PC-9 (cell line): ENCODE measurements at places on chromosomes 1 and 21.
A peak's percentile ranks its signal among the peaks of the same experiment; 100 is the strongest.

DNA sequence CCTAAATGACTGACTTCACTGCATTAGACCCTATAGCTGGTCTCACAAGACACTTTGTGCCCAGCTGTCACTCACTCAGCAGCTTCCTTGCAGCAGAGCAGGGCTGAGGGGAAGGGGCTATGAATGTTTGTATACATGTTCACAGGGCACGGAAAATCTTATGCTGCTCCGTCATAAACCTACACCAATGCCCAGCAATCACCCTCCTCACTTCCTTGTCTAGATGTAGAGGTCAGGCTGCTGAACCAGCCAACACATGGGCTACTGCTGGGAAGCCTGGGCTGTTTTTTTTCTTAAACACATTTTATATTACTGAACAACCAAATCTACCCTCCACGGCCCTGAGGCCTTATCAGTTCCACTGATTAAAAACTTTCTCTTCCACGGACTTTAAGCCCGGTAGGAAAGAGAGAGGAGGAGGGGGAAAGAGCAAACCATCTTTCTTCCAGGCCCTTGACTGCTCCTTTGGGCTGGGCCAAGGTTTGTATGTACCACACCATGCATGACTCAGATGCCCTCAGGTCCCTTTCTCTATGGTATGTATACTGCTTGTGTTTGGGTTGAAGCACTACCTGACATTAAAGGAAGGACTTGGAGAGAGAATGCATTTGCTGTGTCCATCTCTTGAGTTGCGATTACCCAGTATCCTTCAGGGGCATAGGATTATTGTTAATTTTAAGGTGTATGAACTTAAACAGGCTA lies 12.7 kb downstream of the MTFR1L start:
- H3K36me3 ChIP-seq = no peaks in the 10 kb centered on the region; the same call in 1 of the 2 replicates
- DNase-seq = no peak
- no peak overlapping the region for H3K4me3 ChIP-seq
- no peaks in the 10 kb centered on the region for H3K4me1 ChIP-seq
- no peak overlapping the region for H3K27ac ChIP-seq
- no peaks in the 10 kb centered on the region for H3K27me3 ChIP-seq

- H3K27ac ChIP-seq = no peak overlapping the region
- H3K4me3 ChIP-seq = no peak overlapping the region
- H3K4me1 ChIP-seq = no peaks in the 10 kb centered on the region
- no peak for DNase-seq
- H3K27me3 ChIP-seq = peaks cover 8% of the 10 kb centered on the region; the same call in 1 of the 2 replicates
These were observed 51.1 kb downstream of the KCNJ6 start for GRCh38 chr21:37865156-37865555.

GRCh38 chr1:44025816-44026215 lies 5.4 kb downstream of the SLC6A9 start:
- peaks cover 62% of the 10 kb centered on the region for H3K4me1 ChIP-seq
- peak overlapping the region; percentile 91 for H3K27ac ChIP-seq
- H3K4me3 ChIP-seq = peak overlapping the region; percentile 16; the same call in 1 of the 2 replicates
- DNase-seq = peak; percentile 97

DNA sequence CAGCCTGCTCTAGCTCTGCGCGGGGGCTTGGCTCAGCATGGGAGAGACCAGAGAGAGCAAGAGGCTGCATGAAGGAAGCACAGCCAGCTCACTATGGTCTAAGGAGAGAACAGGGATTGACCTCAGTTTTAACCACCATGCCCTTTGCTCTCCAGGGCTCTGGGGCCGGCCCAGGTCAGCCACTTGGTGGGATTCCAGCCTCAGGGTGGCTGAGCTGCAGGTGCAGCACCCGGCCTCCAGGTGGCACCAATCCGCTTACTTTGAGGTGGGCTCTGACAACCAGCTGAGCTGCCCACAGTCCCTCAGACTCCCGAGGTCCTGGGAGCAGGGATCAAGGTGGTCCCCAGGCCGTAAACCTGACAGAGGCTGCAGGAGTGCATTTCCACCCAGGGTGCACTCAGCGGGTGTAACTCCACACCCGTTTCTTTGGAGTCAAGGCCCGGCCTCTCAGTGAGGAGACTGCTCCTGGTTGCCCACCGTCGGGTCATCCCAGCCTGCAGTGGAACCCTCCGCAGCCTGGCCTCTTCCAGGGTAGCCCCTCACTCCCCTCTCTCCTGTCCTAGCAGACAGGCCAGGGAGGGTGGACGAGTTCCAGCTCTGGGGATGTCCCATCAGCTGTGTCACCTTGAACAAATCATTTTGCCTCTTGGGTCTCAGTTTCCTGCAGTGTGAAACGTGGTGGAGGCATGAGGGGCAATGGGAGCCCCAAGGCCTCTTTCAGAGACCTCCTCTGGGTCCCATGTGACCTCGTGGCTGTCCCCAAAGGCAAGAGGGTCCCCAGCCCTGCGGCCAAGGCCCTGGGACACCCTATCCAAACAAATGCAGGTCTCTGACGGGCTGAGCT lies 607 bp upstream of the LGR6 start:
- peaks cover 5% of the 10 kb centered on the region for H3K4me1 ChIP-seq
- H3K36me3 ChIP-seq = no peaks in the 10 kb centered on the region
- H3K27ac ChIP-seq = no peak overlapping the region
- H3K4me3 ChIP-seq = no peak overlapping the region
- H3K27me3 ChIP-seq = peaks cover 7% of the 10 kb centered on the region; the same call in 1 of the 2 replicates
- DNase-seq = peak; percentile 41

DNA sequence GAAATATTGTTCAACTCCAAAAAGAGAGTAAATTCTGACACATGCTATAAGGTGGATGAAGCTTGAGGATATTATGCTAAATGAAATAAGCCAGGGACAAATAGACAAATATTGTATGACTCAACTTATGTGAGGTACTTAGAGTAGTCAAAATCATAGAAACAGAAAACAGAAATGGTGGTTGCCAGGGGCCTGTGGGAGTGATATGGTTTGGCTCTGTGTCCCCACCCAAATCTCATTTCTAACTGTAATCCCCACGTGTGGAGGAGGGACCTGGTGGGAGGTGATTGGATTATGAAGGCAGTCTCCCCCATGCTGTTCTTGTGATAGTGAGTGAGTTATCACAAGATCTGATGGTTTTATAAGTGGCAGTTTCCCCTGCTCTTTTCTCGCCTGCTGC lies 24.7 kb upstream of the DISP1 start:
- H3K27ac ChIP-seq = no peak overlapping the region
- peaks cover 2% of the 10 kb centered on the region for H3K4me1 ChIP-seq
- H3K36me3 ChIP-seq = no peaks in the 10 kb centered on the region
- H3K27me3 ChIP-seq = peaks cover 44% of the 10 kb centered on the region
- no peak overlapping the region for H3K4me3 ChIP-seq
